ENCODE measurements at places on chromosomes 13 and 19.

GRCh38 chr13:112719556-112719955 lies 29.7 kb downstream of the ATP11A start:
- no peak for DNase-seq
- H3K27me3 ChIP-seq: no peaks in the 10 kb centered on the region
- peaks cover 43% of the 10 kb centered on the region for H3K4me1 ChIP-seq
- no peak overlapping the region for H3K27ac ChIP-seq
- no peaks in the 10 kb centered on the region for H3K36me3 ChIP-seq

GRCh38 chr19:54558339-54558738 lies 15.3 kb upstream of the LILRA2 start:
- H3K36me3 ChIP-seq: no peaks in the 10 kb centered on the region
- no peaks in the 10 kb centered on the region for H3K27me3 ChIP-seq
- no peaks in the 10 kb centered on the region for H3K4me1 ChIP-seq
- no peak for DNase-seq

GRCh38 chr13:80605716-80606115 lies 264.8 kb upstream of the SPRY2 start:
- no peak overlapping the region for H3K27ac ChIP-seq
- DNase-seq: no peak
- H3K27me3 ChIP-seq: no peaks in the 10 kb centered on the region
- H3K4me1 ChIP-seq: no peaks in the 10 kb centered on the region

DNA sequence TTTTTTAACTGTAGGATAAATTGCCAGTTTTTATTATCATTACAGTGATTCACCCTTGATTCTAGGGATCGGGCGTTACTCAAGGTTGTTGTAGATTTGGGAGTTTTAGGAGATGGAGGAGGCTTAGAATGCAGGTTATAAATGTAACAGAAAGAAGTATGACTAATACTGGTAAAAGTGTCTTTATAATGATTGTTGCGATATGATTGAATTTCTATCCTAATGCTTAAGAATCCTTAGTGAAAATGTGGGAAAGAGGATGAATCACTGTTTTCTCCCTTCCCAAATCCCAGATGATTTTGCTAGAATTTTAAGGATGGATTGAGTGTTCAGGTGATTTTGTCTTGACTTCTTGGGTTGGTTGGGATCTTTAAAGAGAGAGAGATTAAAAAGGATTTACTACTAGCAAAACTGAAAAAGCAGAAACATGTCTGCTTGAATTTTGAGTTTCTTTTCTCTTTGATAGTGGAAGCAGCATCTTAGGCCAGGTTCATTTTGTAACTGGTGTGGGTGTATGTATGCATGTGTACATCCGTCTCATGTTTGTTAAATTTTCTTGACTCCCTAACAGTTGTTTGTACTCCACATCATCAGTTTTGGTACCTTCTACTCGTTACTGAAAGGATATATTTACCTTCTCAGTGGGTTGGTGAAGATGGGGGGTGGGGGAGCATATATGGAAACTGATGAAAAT lies 25.9 kb downstream of the ARHGAP35 start:
- H3K36me3 ChIP-seq: no peaks in the 10 kb centered on the region
- H3K27ac ChIP-seq: no peak overlapping the region
- H3K4me3 ChIP-seq: no peak overlapping the region
- H3K27me3 ChIP-seq: no peaks in the 10 kb centered on the region

GRCh38 chr13:74597526-74597925 lies 463.3 kb upstream of the KLF12 start:
- DNase-seq: no peak
- no peaks in the 10 kb centered on the region for H3K36me3 ChIP-seq
- no peak overlapping the region for H3K4me3 ChIP-seq
- H3K4me1 ChIP-seq: no peaks in the 10 kb centered on the region

GRCh38 chr19:19385896-19386869 lies 19.3 kb upstream of the GATAD2A start:
- H3K36me3 ChIP-seq: no peaks in the 10 kb centered on the region
- no peaks in the 10 kb centered on the region for H3K4me1 ChIP-seq
- peak overlapping the region; percentile 78 for H3K27ac ChIP-seq
- no peak for DNase-seq
- peak overlapping the region; percentile 98 for H3K4me3 ChIP-seq
